Midbrain (tissue), 1 donor: ENCODE measurements at places on chromosomes 4 and X.

DNA sequence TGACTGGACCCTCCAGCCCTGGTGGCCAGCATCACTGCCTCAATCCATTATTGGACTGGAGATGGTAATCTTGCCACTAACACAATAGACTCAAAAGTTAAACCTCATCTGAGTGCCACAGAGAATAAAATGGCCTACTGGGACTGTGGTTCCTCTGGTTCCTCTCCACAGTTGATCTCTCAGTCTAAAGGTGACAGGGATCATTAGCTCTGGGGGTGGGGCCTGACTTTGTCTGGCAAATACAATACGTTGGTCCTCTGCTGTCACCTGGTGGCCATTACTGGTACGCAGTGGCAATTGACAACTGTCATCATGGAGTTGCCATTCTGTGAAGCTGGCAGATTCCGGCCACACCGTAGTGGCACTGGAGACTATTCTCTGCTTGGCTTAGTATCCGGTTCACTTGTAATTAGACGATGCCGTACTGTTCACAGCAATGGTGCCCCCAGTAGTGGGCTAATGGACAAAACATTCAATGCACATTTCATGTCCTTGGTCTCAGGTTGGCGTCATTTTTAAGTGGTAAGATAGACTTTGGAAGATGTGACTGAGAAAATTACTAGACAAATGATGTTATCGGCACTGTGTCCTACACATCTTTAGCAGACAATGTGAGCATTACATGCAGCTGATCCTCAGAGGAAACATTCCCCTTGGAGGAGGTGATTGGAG, 6.7 kb downstream of the FGFBP2 start:
- peak; percentile 53 for DNase-seq

GRCh38 chr4:153241970-153242838, 38.0 kb downstream of the TRIM2 start:
- no peak for DNase-seq

GRCh38 chr4:155666344-155667221, at the start of gene GUCY1A1:
GUCY1A1 (plus strand) TSS chr4:155666848; CDS start chr4:155696868, 30,020 bp downstream.
- DNase-seq, result no peak

DNA sequence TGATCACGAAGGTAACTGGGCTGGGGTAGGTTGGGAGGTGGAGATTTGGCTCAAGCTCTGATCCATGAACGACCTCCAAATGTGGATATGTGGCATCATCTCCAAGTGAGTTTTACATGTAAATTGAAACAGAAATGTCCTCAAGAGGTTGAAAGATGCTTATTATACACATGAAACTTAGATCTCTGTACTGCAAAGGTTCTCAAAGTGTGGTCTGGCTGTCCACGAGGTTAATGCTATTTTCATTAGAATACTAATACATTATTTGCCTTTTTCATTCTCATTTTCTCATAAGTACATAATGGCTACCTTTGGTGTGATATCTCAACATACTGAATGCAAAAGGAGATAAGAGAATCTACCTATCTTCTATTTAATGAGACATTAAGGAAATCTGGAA, 198.2 kb downstream of the RASL11B start:
- no peak for DNase-seq

DNA sequence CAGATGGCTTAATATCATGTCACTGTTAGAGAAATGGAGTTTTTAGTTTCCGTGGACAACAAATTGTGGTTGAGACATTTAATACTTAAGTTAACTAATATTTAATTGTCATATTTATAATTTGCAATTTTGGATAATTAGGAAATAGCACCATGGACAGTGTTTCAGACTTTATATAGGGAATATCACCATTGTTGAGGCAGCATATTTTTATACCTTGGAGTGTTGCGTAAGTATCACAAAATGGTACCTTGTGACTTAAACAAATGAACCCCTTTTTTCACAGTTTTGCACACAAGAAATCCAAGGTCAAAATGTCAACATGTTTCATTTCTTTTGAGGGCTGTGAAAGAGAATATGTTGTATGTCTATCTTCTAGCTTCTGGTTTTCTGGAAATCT, 539.9 kb downstream of the TECRL start:
- no peak for DNase-seq

- DNase-seq, result no peak
Observed at GRCh38 chrX:97199501-97199900, 315.8 kb downstream of the RPA4 start.

DNA sequence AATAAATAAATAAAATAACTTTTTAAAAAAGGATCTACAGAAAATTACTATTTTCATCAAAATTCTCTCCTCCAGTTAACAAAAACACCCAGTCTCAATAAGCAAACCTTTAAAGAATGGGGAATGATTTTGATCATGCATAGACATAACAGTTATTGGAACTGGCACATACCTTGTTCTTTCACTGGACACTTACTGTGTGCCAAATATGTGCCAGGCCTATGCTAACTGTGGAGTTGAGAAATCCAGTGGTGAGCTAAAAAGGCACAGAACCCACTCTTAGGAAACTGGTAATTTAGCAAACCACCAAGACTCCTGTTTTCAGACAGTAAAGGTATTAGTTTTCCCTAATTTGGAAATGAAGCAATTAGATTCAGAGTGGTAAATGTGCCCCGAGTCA, 39.1 kb downstream of the CLOCK start:
- no peak for DNase-seq

- DNase-seq, result no peak
Observed at GRCh38 chr4:153274967-153275366, 69.5 kb upstream of the MND1 start.

GRCh38 chrX:8304668-8305067, 133.6 kb upstream of the VCX2 start:
- no peak for DNase-seq

DNA sequence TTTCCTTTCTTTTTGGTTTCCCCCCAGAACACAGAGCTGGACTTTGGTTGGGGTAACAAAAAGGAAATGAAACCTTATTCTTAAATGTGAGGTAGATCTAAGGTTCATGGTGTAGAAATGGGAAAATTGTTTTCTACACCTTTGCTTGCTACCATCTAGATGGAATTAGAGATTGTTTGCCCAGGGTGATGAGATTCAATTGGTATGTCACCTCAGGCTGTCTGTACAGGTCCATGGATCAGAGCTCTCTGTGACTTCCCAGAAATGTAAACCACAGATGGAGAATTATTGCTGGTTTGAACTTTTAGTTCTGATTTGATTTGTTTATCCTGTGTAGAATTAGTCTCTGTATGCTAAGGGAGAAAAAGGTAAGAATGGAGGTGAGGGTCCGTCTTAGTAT, 146.7 kb downstream of the PCDH7 start:
- no peak for DNase-seq

- DNase-seq, result no peak
Observed at GRCh38 chr4:21757248-21757647, 191.3 kb downstream of the KCNIP4 start.

DNA sequence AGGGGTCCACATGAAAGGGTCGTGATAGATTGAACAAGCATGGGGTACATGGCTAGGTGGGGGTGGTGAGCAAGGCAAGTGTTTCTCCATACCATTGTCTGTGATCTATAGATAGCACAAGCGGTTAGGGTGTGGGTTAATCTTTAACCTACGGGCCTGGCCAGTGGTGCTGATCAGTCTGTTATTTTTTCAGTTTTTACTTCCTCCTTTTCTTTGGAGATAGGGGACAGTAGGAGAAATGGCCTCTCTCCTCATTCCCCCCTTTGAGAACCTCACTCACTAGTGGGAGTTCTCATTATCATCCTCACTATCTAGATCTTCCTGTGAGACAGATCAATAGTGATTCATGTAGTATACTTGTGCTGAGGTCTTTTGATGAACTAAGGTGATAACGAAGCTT, 16.2 kb upstream of the GPKOW start:
- DNase-seq, result no peak

- no peak for DNase-seq
Observed at GRCh38 chr4:128582427-128582870, 227.1 kb upstream of the JADE1 start.

- DNase-seq, result no peak
Observed at GRCh38 chr4:94352163-94352562, 9.5 kb upstream of the HPGDS start.

- DNase-seq, result no peak
Observed at GRCh38 chr4:97252615-97253154, 890.6 kb downstream of the STPG2 start.

- no peak for DNase-seq
Observed at GRCh38 chr4:5465529-5465928, 242.8 kb downstream of the EVC2 start.

GRCh38 chr4:8368998-8369397, 71.5 kb downstream of the ACOX3 start:
- no peak for DNase-seq

DNA sequence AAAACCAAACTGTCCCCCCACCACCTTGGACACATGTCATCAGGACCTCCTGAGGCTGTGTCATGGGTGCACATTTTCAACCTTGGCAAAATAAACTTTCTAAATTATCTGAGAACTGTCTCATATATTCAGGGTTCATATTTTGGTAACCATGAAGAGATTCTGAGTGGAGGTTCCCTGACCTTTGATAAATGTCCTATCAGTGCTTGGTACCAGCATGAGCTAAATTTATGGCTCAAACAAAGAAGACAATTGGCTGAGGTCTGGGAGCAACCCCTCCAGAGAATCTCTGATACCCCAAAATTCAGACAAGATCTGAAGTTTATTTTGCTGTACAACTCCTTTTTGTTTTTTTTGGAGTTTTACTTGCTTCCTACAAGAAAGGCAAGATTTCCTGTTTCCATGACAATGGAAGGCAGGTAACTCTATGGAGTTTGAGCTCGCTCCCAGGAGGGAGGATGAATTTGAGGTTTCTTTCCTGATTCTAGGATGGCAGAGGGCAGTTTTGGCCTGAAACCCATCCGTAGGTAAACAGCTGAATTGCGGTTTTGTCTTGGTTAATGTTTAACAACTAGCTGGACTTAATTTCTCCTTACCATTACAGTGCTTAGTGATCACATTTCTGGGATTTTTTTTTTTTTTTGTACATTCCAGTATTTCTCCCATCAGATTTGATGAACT, 14.5 kb downstream of the UGT2B15 start:
- no peak for DNase-seq

DNA sequence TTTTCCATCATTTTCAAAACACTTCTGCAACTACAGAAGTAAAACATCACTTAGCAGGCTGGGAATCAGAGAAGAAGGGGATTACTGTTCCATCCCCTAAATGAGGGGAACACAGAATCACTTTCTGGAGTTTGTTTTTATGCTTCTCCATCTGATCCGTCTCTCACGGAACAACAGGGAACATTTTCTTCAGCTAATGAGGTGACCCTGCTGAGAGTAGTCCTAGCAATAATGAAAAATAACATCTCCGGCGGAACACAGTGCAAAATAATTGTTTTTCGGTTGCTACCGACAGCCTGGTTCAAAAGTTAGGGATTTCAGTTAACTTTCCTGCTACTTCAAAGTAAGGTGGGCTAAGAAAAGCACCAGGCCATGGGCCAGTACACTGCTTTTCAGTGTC, 322.9 kb downstream of the UNC5C start:
- no peak for DNase-seq

DNA sequence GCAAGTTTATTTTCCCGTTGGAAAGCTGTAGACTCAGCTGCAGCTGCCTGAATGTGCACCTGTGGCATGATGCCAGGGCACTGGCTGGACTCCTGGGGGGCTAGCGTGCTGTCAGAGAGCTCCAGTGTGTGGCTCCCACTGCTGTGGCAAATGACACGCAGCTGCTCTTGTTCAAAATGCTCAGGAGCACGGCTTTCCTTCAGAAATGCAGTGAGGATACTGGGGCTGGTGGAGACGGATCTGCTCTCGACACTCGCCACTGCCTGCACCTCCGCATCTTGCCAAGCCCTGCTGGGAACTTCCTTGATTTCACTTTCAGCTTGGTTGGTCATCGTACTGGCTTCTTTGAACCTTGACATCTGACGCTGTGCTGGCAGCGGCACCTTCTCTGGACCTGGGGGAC, 58.7 kb downstream of the GPRIN3 start:
- DNase-seq, result no peak

DNA sequence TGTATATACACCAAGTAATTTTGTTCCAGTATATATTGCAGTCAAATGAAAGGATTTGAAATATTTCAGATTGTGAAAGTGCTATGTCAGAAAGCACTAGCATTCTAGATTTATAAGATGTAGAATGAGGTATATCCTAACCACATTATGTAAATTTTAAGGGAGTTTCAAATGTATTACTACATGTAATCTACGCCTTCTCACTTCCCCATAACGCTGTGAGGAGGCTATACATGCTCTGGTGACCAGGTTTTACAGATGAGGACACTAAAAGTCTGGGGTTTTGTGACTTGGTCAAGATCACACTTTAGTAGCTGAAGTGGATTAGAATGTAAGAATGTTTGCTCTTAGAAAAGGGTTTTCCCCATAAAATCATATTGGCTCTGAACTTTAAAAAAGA, 8.1 kb downstream of the ENPEP start:
- no peak for DNase-seq

- no peak for DNase-seq
Observed at GRCh38 chr4:88533937-88534750, 10.6 kb upstream of the PYURF start.
